Kidney epithelial cell (primary cell): ENCODE measurements at places on chromosomes 6 and 20.

DNA sequence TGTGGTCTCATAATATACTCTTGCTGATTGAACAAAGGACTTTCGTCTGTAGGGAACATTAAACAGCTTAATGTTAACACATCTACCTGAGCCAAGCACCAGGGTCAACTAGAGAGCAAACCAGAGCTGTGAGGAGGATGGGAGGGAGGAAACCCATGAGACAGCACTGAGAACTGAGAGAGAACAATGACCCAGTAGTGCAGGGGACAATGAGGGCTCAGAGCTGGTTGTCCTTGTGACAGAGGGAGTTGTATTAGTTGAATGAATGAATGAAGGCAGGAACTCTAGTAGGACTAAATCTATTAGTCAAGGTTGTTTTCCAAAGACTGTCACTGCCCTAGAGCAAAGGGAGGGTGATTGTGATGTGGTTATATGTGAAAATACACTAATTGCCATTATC lies 28.2 kb upstream of the GSTA4 start:
- DNase-seq: no peak

DNA sequence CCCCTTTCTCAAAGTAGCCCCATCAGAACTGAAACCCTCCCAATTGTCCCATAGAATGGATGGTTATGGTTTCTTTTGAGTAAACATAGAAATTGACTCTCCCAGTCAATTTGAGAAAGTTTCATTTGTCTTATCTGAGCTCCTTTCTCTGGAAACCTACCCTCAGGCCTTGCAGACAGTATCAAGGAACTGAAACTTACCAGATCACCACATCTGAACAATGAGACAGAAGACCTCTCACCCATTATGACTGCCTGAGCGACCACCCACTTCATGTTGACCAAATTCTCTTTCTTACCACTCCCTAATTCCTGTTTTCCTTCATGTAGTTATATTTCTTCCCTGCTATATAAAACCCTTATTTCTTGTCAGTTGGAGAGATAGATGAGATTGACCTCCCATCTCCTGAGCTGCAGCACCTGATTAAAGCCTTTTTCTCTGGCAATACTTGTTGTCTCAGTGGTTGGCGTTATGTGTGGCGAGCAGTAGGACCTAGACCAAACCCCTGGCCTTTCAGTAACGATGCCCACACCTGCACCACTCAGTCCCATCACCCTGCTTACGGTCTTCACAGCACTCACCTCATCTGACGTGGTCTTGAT lies 138.9 kb downstream of the ZNF217 start:
- DNase-seq: no peak

- no peak for DNase-seq
These were observed 11.6 kb downstream of the GSS start for GRCh38 chr20:34943808-34944567.

- no peak for DNase-seq
These were observed 75.2 kb downstream of the KIF6 start for GRCh38 chr6:39649996-39650395.

- DNase-seq: no peak
These were observed 1607.2 kb downstream of the GRIK2 start for GRCh38 chr6:103000688-103001087.

DNA sequence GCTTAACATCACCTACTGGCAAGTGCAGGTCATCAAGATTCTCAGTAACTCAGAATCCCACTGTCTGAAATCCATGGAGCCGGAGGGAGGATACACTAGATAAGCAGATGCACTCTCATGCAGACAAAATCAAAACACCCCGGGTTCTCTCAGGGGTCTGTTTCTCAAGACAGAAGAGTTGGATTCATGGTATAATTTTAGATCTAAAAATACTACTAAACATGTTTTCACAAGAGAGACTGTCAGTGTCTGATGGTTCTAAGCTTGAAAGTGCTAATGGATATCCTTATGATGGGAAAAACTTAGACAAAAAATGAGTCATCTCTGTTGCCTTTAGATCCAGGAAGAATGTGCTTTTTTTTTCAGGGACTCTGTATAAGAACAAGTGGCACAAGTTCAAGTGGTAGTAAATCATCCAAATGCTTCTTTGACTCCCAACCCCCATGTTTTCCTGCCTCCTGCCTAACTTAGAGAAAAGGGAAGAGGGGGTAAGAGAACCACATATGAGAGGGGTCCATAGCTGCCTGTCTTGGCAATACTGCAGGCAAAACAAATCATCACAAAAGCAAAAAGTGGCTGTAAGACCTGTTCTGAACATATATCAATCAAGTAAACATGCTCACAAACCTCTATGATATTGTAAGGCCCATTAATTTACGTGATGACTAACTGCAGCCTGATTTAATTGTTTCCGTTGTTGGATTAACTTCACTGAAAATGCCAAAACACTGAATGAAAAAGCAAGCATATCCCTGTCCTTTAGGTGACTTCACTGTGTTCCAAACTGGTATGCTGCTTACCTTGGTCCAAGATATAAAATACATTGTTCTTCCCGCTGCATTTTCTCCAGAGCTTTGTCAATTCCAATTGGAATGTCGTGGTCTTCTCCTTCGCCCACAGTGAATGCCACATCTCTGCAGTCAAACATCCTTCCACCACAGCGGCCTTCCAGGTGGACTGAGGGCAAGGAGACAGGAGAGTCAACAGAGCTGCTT lies 84.0 kb upstream of the TULP1 start:
- peak; percentile 88 for DNase-seq

DNA sequence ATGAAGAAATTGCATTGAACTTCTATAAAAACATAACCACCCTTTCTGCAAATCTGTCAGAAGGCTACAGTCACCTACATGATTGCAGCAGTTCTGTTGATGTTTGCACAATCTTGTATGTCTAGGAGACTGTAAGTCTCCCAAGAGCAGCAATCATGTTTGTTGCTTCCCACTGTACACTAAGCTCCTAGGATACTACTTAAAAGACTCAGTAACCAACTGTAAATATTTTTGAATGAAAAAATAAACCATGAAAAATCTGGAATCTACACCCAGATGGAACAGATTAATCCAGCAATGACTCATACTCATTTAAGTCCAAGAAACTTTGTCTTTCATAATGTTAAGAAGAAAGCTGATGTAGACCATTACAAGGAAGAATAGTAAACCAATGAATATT lies 168.5 kb upstream of the ATXN1 start:
- no peak for DNase-seq

DNA sequence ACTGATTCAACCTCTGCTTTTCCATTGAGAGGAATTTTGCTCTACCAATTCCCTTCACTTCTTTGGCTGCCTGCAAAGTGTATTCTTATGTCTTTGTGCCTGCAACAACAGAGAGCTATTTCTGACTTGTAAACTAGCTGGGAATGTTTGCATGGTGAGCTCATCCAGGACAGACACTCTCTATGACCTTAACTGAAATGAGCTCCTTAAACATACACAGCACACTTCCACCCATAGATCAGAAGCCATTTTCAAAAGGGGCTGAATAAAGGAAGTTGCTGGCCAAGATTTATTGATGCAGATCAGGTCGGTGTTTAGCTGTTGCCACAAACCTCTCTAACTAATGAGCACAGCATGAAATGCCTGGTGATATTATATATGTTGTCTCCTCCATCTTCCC lies 377.7 kb downstream of the BTBD9 start:
- peak; percentile 59 for DNase-seq

GRCh38 chr6:34169897-34170296 lies 24.0 kb upstream of the GRM4 start:
- no peak for DNase-seq

GRCh38 chr6:56714273-56714672 lies 71.6 kb upstream of the DST start:
- DNase-seq: no peak

GRCh38 chr6:37521674-37522073 lies 22.0 kb upstream of the CCDC167 start:
- DNase-seq: no peak

DNA sequence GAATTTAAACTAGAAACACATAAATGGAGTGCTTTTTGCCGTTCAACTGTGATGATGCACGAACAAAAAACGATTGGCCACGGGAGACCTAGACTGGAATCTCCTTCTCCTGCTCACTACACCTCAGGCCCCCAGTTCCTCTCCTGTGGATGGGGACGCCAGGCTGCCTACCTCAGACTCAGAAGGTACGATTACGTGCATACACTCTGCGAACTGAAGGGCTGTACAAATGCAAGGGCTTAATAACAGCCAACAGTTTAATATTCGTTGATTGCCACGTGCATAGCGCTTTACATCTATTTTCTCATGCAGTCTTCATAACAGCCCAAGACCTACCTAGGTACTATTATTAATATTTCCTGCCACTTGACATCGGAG lies 495 bp upstream of the ARMC2 start:
- DNase-seq: no peak

- DNase-seq: no peak
These were observed 24.7 kb downstream of the KCNK17 start for GRCh38 chr6:39289490-39289889.

DNA sequence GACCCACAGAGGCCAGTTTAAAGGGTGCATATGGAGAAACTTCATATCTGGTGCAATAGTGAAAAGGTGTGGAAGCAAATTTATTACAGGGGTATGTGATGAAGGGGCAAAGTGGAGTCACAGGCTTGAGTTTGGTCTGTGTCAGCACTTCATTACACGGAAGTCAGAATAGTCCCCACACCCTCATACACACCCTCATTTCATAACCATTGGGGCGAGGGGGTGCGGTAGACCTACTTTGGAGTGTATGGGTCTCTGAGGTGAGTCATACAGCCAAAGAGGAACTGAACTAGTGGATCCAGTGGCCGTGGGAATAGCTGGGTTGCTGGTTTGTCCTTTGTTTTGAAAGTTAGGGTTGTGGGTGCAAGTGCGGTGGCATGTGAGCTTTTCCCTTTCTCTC lies 3.3 kb downstream of the TM9SF4 start:
- no peak for DNase-seq

DNA sequence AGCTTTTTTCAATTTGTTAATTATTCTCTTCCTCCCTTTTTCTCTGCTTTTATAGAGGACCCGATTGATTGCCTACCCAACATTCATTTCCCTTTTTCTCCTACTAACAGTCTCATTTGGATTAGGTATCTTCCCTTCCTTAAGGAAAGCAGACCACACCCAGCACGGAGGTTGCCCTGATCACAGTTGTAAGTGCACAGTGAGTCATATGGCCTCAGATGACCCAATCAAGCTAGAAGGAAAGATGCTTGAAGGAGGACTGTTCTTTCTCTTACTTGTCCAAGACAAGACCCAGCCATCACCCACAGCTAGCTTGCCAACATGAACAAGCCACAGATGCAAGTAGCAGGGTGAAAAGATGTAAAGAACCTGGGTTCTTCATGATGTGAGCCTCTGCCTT lies 518.6 kb downstream of the PKHD1 start:
- DNase-seq: no peak
